ENCODE measurements at places on chromosomes 2 and 18.

DNA sequence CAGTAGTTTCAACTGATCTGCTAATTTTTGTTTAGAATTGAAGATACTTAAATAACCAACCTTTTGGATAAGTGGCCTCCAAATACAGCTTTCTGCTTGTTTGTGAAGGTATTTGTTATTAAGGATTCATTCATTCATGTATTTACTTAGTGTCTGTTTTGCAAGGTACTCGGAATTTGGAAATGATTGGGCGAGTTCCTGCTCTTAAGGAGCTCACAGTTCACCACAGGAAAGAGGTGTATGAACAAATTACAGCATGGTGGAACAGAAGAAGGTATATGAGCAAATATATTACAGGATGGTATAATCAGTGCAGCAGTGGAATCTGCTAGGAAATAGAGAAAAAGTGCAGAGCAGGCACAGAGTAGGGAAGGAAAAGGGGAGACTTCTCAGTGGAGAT, 4.5 kb downstream of the ACSL3 start:
- no peak for DNase-seq

DNA sequence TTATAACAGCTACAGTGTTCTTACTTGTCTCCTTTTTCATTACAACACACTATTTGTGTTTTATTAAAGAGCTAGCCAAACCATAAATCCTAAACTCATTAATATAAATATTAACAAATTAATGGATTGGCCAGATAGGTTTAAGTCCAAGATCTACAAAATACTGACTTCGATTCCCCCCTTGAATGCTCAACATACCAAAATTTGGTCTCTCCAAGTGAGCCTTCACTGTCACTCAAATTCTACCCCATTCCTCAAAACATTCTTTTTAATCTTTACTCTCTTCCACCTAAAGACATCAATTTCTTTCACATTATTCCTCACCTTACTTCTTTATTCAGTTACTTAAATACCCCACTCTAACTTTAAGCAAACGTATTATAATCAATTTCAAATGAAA, 281.5 kb downstream of the ICOS start:
- DNase-seq, result no peak

GRCh38 chr2:229179628-229180027, 91.5 kb downstream of the PID1 start:
- no peak for DNase-seq

GRCh38 chr2:19733951-19734425, 167.8 kb downstream of the TTC32 start:
- DNase-seq, result peak; percentile 74

DNA sequence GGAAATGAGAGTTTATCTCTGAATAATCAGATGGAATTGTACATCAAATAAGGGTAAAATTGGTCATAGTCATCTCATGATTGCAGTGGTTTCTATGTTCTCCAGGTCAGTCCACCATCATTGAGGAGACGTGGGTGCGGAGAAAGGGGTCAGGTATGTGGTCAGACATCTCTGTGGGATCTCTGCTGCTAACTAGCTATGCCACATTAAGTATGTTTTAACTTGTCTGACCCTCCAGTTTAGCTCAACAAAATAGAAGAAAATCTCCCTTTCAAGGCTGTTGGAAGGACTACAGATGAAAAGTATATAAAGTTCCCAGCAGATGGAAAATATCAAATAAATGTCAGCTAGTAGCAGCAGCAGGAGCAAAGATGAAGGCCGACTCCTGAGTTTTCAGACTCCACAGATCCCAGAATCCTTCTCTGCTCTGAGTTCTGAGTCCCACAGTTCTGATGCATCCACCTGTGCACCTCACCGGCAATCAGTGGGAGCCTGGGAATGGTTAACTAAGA, 106.6 kb upstream of the CYP1B1 start:
- no peak for DNase-seq

GRCh38 chr2:12686708-12687283, 29.9 kb upstream of the TRIB2 start:
- DNase-seq, result no peak

GRCh38 chr18:67359873-67360838, 156.4 kb downstream of the DSEL start:
- DNase-seq, result peak; percentile 94

- DNase-seq, result peak; percentile 45
Observed at GRCh38 chr2:121626777-121627524, 22.3 kb downstream of the CLASP1 start.

DNA sequence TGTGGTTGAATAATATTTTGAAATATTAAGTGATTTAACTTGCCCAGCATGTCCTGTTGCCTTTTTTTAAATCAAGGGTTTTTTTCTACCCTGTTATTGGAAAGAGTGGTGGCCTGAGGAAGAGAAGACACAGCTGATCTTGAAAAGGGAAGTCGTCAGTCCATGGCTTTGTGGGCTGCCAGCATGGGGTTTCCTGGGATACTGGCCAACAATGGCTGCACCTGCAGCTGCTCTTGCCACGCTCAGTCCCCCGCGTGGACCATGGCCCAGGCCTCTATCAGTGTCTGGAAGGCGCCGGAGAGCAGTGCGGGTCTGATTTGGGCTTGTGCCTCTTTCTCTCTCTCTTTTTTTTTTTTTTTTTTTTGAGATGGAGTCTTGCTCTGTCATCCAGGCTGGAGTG, 99.3 kb downstream of the ASB1 start:
- DNase-seq, result no peak

GRCh38 chr2:119241205-119241532, 17.5 kb downstream of the STEAP3 start:
- no peak for DNase-seq

DNA sequence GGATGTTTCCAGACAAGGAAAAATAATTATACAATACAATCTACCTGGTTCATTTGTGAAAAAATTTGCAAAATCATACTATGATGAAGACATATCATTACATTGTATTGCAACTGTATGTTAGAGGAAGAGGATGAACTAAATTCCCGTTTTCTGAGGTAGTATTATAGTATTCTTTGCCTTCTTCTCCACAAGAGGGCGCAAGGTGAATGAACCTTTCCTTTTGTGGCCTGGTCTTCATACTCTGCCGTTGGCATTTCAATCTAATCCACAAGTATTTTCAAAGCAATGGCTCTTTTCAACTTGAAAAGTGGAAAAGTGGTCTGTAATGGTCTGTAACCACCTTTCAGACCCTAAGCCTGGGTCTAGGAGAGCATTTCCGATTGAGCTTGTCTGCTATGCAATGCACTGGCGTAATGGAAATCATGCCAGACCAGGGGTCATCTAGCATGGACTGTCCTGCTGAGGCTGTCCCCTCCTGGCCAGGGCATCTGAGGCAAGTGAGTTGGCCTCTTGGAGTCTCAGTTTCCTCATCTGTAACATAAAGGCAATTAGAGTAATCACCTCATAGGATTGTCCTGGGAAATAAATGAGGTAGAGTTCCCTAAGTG, 30.8 kb upstream of the ZNF396 start:
- DNase-seq, result peak; percentile 60

- DNase-seq, result peak; percentile 34
Observed at GRCh38 chr2:202034249-202035088, 814 bp downstream of the FZD7 start.

- DNase-seq, result no peak
Observed at GRCh38 chr18:73563345-73563744, 584.3 kb downstream of the FBXO15 start.

- DNase-seq, result no peak
Observed at GRCh38 chr2:45825001-45825651, 173.7 kb downstream of the PRKCE start.

- no peak for DNase-seq
Observed at GRCh38 chr2:28268386-28268785, 124.3 kb upstream of the FOSL2 start.

GRCh38 chr2:62660087-62660486, 45.4 kb upstream of the EHBP1 start:
- no peak for DNase-seq

- no peak for DNase-seq
Observed at GRCh38 chr18:70826571-70826970, 537.7 kb downstream of the SOCS6 start.

DNA sequence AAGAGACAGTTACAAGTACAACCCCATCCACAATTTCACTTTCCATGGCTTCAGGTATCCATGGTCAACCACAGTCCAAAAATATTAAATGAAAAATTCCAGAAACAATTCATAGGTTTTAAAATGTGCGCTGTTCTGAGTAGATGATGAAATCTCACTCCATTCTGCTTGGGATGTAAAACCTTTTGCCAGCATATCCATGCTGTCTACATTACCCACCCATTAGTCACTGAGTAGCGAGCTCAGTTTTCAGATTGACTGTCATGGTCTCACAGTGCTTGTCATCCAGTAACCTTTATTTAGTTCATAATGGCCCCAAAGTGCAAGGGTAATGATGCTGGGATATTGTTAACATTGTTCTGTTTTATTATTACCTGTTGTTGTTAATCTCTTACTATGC, 40.5 kb downstream of the SMAD4 start:
- DNase-seq, result peak; percentile 90

GRCh38 chr2:120600335-120600734, 135.3 kb upstream of the GLI2 start:
- no peak for DNase-seq

- no peak for DNase-seq
Observed at GRCh38 chr2:204280262-204280668, 265.0 kb upstream of the PARD3B start.

DNA sequence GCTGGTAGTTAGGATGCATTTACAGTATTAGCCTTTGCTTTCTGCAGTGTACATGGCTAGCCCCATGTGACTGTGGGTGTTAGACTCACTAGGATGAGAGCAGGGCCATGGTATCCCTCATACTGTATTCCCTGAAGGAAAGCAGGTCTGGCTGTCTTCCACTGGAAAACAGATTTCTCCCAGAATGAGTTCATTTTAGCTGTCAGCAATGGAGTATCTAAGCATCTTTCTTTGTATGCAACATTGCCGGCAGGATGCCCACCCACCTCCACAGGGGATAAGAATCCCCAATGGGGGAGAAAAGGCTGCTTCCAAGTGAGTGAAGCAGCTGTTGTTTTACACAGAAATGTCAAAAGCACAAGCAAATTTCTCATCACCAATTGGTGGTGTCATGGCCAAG, 142.7 kb upstream of the KLHL14 start:
- DNase-seq, result no peak

DNA sequence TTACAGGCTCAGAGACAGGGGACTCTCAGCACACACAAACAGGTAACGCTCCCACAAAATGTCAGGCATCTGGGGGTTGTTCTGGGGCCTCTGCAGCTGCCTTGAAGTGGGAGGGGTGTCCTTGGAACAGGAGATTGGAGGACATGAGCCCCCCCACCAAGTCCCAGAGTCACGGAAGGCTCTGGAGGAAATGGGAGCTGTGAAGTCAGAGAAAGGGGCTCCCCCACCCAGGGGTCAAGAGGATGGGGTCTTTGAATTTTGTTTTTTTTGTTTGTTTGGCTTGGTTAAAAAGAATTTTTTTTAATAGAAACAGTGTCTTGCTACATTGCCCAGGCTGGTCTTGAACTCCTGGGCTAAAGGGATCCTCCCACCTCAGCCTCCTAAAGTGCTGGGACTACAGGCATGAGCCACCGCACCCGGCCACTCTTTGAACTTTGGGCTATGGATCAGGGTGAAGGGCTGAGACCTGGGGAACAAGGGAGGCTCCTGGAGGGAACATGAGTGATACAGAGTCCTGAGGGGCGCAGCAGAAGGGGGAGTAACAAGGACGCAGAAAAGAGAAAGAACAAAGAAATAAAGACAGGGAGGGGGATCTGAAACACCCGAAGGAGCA, 46.8 kb downstream of the TNS1 start:
- no peak for DNase-seq

GRCh38 chr18:22268641-22269128, 99.3 kb downstream of the GATA6 start:
- no peak for DNase-seq
